Memory B cell (primary cell): ENCODE measurements at places on chromosomes 4 and X.

DNA sequence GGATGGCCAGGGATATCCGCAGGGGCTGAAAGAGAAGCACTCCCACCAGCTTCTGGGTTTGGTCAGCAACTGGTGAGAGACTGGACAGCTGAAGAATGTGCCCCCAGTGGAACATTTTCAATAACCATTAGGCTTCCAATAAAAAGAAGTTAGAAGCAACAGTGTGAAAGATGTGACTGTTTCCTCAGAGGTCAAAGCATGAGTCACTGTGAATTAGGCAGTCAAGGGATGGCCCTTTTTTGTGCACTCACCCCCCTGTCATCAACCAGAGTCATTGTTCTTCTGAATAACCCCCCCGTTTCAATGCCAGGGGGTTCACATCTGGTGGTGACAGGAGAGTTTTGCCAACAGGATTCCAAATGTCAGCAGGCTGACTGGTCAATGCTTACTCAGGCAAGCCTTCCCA, 74.6 kb upstream of the SH3RF1 start:
- no peak for DNase-seq

GRCh38 chrX:39718981-39719380, 378.8 kb downstream of the BCOR start:
- DNase-seq = no peak

- no peak for DNase-seq
These were observed 75.3 kb upstream of the GRIA3 start for GRCh38 chrX:123108513-123109427.

DNA sequence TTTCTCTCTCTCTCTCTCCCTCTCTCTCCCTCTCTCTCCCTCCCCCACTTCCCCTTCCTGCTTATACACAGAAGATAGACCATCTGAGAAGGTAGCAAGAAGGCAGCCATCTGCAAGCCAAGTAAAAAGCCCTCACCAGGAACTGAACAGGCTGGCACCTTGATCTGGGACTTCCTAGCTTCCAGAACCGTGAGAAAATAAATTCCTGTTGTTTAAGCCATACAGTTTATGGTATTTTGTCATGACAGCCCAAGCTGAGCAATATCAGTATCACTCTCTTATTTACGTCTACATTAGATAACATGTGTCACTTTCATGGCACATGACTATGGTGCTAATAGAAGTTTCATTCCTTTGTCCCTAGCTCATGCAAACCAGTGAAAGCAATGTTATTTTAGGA, 581.1 kb downstream of the INPP4B start:
- DNase-seq = no peak

DNA sequence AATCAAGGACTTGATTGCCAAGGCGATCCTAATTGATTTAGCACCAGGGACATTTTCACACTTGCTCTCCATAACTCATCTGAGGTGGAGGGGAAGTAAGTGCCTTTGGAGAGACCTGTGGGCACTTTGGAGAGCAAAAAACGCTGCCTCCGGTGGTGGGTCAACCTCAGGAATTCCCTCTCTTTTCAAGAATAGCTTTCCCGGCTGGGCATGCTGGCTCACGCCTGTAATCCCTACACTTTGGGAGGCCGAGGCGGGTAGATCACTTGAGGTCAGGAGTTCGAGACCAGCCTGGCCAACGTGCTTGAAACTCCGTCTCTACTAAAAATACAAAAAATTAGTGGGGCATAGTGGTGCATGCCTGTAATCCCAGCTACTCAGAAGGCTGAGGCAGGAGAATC, 49.2 kb downstream of the PRPS1 start:
- no peak for DNase-seq

DNA sequence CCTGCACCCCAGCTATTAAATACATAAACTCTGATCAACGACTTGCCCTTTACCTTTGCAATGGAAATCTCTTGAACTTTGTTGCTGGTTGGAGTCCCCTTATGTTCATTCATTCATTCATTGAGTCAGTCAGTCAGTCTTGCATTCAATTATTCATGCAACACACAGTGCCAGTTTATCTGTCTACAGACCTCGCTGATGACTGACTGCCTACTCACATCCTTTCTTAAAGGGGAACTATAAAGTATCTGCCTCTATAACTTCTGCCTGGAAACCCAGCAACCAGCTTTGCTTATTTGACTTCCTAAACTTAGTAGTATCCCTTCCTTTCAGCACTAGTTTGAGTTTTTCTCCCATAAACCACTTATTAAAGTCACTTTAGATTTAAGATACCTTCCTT, 620.8 kb upstream of the ADGRL3 start:
- no peak for DNase-seq

DNA sequence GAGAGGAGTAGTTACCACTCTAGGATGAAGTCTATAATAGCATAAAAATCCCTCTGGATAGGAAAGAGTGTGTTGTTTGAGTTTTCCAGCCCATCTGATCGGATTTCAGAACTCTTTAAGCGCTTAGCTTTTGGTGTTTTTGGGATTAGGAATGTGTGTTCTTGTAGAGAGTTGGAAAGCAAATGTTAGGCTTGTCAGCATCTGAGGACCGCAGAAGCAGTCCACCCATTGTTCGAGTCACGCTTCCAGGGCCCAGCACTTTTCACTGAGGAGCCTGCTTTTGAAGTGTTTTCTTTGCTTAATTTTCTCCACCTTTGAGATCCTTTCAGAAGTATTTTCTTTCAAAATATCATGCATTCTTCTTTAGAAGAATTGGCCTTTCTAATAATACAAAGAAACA, 306.2 kb downstream of the TENM3 start:
- no peak for DNase-seq

GRCh38 chrX:153371256-153371655, 29.9 kb downstream of the PNMA6E start:
- no peak for DNase-seq

DNA sequence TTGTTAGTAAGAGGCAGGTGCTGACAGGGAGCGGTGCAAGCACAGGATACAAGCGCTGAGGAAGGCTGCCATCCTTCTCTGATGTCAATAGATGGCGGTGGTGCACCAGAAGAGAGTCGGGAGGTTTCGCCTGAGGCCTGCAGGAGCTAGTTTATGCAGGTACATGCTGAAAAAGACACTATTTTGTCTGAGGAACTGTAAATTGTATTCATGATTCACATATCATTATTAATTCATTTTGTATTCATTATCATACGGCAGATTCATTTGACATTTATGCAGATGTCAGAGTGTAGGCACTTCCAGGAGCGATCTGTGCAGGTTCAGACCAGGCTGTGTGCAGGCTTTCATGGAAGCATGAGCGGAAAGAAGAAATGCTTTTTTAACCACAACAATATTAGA, 824.0 kb downstream of the STIM2 start:
- DNase-seq = no peak

GRCh38 chr4:153367092-153367491, 22.6 kb downstream of the MND1 start:
- no peak for DNase-seq

DNA sequence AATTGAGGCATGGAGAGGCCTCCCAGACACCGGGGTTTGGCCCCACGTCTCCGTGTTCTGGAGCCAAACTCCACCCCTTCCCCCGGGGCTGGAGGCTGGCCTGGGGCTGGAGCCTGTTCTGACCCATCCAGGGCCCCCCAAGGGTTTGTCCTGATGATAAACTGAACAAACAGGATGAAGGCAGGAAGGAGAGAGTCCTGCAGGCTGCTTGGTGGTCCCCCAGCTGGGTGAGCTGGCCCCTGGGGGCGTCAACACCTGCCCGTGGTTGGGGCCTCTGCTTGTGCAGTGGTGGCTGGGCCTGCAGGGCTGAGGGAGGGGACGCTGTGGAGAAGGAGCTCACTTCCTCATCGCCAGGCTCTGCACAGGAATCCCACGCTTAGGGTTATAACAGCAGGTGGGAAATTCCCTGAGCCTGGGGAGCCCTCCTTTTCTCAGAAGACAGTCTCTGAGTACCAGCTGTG, 2.3 kb downstream of the SH3TC1 start:
- peak; percentile 58 for DNase-seq

- no peak for DNase-seq
These were observed 1.4 kb downstream of the XK start for GRCh38 chrX:37686996-37687395.

GRCh38 chrX:72421797-72422196, 116.1 kb upstream of the CITED1 start:
- DNase-seq = no peak

- DNase-seq = no peak
These were observed 227.7 kb downstream of the USP46 start for GRCh38 chr4:52431410-52431809.

DNA sequence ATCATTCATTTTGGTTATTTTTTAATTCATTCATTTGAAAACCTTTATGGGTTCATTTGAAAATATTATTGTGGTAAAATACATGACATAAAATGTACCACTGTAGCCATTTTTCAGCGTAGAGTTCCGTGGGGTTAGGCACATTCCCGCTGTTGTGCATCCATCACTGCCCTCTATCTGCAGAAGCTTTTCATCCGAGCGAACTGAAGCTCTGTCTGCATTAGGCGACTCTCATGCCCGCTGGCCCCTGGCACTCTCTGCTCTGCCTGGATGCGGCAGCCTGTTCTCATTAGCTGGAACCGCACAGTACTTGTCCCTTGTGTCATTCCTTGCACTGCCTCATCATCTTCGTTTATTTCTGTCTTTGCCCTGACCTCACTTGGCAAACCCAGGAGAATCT, 17.5 kb downstream of the CFAP99 start:
- no peak for DNase-seq

- no peak for DNase-seq
These were observed 103.8 kb upstream of the QRFPR start for GRCh38 chr4:121484633-121485032.

DNA sequence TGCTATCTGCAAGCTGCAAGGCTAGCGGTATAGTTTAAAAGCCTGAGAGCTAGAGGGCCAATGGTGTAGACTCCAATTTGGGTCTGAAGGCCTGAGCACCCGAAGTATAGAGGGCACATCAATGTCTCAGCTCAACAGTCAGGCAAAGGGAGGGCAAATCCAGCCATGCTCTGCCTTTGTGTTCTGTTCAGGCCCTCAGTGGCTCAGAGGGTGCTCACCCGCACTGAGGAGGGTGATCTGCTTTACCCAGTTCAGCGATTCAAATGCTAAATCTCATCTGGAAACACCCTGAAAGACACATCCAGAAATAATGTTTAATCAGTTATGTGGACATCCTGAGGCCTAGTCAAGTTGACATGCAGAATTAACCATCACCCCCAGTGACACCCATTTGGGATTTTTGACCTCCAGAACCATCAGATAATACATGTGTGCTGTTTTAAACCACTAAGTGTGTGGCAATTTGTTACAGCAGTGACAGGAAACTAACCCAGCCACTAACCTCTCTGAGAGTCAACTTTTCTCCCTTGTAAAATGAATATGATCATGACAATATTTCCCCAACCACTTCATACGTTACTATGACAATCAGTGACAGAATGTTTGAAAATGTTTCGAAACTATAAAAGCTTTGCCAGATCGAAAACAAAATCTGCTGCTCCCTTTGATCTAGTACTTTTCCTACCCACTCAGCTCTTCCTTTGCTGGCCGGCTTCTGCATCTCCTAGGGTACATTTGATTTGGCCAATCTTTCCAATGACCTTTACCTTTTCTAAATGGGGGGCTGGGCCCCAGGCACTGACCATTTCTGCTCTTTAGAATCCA, 8.4 kb upstream of the TBL1X start:
- DNase-seq = no peak

DNA sequence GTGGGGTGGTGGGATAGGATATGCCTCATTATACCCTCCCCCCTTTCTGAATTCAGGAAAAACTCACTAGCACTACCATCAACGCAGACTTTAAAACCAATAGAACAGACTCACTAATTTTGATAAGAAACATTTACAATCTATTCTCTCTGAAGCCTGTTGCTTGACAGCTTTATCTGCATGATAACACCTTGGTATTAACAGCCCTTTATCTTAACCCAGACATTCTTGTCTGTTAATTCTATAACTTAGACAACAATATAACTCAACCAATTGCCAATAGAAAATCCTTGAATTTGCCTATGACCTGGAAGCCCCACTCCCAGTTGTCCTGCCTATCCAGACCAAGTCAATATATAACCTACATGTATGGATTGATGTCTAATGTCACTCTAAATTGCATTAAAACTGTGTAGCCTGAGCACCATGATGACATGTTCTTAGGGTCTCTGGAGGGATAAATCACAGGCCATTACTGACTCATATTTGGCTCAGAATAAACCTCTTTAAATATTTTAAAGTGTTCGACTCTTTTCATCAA, 1.5 kb upstream of the UGT2A3 start:
- no peak for DNase-seq

DNA sequence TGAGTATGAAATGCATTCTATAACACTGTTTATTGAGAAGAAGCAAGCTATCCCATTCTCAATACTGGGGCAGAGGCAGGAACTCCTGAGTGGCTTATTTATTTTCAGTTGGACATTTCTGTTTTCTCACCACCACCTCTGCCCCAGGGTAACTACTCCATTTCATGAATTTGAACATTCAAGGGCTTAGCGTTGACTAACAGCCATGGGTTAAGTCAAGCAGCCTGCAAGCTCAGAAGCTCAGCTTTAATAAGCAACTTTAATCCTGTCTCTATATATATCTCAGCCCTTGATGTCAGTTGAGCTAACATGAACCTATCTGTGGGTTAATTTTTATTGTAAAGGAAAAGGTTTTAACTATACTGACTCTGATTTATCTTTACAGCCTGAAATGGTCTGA, 93.8 kb downstream of the MBNL3 start:
- DNase-seq = no peak

GRCh38 chr4:71456841-71457240, 118.0 kb downstream of the SLC4A4 start:
- DNase-seq = no peak

DNA sequence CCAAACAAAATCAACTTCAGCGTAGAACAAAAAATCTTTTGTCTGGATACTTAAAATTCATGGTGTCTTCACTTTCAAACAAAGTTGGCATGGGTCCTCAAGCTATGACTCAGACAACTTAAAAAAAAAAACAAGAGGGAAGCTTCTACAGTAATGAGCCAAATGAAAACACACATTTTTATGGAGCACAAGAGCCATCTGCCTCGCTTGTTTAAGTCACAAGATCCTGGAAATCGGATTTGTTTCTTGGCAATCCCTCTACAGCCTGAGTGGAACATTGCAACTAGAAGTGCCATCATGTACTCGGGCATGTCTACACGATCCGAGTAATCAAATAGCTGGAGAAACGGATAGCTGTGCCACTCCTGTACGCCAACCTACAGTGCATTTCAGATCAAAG, 22.6 kb downstream of the LAMP2 start:
- no peak for DNase-seq

- DNase-seq = no peak
These were observed 1.8 kb upstream of the GPM6A start for GRCh38 chr4:175813821-175814220.

- no peak for DNase-seq
These were observed 94.8 kb downstream of the ADGRL3 start for GRCh38 chr4:61294936-61295335.

DNA sequence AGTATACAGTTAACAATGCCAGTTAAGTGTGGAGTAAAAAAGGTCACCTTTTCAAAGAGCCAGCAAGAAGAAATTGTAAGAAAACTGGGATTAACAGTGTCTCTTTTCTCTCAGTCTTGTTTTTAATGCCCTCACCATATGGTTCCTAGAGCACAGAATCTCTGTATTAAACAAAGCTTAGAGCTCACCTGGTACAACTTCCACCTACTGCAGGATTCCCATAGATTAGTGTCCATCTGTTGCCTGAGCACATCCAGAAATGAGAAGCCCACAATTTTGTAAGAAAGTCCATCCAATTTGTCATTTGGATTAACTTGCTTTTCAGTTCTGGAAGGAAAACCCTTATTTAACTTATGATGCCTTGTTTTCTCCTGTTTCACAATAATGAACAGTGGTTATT, 1037.1 kb downstream of the STPG2 start:
- DNase-seq = no peak
